Neural progenitor cell (in vitro differentiated cells): ENCODE measurements at places on chromosomes 2 and 18.

DNA sequence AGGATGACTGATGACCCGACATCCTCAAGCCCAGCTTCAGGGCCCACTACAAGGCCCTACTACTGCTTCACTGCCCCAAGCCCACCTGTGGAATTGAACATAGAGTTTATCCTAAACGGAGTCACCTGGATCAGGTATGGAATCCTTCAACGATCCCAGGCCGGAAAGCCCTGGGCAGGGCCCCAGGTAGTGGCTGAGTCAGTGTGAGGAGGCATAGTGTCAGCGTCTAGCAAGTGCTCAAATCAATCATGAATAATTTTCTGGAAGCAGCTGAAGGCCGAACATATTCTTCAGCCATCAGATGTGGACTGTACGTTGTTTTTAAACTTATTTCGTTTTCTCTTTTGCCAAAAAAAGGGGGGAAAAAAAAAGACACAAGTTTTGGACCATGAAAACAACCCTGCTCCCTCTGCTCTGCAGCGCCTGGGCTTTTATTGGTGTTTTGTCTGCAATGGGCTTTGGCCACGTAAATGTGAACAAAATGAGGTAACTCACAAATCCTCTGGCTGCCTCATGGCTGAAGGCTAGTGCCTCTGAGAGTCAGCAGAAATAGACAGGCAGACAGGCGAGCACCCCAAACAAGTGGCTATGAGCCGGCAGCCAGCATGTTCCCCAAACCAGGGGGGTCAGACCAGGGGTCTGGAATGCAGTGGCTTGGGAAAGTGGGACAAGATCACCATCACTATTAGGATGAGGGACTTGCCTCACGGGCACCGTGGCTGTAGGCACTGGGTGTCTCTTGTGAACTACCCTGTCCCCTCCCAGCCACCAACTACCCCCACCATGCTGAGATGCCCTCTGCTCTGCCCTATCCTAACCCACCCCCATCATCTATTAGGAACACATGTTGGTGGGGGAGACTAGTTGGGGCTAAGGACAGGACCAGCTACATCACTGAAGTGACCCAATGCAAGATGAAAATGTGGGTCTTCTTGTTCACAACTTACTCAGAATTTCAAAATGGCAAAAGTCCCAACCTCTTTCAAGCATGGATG is 51.4 kb downstream of the TTC32 start:
- DNase-seq: no peak

DNA sequence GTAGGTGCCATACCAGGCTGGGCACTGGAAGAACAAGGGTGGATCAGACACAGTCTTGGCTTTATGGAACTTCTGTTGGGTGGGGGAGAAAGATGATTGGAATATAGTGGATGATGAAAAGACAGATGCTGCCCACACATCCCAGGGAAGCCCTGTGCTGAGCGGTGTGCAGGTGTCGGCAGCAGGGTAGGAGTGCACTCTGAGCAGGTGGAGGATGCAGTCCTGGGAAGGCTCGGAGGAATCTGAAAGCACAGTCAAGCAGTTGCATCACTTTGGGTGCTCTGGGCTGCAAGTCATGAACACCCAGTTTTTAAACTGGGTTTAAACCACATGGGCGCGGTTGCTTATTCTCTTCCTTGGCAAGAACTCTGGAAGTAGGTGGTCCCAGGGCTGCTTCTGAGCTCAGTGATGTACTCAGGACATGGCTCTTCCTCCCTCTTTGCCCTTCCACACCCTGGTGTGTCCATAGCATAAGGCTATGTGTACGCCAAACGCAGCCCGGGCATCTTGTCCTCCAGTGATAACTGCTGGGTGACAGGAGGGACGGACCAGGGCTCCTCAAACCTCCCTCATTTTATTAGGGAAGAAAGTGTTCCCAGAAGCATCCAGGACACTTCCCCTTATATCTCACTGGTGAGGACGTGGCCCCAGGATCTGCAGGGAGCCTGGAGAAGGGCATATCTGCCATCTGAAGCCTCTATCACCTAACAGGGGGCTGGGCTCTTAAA is 84.0 kb downstream of the SH3RF3 start:
- DNase-seq: no peak

DNA sequence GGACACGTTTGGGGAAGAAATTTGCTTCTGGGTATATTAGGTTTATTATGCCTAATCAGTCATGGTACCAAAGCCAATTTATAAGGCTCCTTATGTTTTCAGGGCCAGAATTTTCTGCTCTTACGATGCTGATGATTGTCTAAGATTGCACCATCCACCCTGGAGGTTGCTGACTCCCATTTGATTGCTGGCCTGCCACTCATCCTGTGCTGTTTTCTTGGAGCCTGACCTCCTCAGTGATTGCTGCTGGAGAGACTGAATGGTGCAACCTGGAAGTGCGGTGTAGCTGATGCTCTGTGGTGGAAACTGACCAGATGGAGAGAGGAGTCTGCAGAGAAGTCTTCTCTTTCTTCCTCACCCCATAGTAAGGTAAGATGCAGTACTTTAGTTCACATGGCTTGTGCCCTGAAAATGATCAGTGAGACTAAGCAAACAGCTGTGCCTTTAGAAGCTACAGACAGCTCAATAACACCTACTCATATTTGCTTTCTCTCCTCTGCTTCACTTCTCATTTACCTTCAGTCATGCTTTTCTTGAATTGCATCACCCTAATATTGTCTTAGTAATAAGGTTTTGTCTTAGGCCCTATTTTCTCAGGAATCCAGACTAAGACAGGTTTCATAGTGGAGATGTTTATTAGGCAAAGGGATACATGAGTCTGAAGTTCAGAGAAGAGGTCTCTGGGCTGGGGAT is 17.4 kb downstream of the ZNF24 start:
- no peak for DNase-seq

- DNase-seq: no peak
Measured at GRCh38 chr2:151824886-151825285, 3.3 kb downstream of the ARL5A start.

DNA sequence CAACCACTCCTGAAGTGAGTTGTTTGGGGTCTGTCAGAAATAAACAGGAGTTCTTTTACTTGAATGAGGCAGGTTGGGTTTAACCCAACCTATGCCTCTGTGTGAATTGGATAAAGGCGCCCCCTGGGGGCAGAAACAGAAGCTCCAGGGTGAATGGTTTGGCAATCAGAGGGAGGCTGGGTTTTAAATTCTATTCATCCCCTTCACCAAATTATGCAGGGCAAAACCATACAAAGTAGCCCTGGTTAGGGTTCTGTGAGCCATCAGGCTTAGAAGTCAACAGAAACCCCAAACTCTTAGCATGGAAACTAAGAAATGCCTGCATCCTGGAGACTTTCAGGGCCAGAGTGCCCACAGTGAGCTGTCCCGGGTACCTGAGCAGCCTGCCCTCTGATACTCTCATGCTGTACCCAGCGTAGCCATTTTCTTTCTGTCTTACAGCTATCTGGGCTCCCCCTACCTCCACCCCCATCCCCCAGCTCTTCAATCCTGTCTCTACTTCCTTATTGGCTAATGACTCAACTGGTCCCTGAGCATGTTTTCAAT is 241.5 kb downstream of the ICOS start:
- peak; percentile 66 for DNase-seq

DNA sequence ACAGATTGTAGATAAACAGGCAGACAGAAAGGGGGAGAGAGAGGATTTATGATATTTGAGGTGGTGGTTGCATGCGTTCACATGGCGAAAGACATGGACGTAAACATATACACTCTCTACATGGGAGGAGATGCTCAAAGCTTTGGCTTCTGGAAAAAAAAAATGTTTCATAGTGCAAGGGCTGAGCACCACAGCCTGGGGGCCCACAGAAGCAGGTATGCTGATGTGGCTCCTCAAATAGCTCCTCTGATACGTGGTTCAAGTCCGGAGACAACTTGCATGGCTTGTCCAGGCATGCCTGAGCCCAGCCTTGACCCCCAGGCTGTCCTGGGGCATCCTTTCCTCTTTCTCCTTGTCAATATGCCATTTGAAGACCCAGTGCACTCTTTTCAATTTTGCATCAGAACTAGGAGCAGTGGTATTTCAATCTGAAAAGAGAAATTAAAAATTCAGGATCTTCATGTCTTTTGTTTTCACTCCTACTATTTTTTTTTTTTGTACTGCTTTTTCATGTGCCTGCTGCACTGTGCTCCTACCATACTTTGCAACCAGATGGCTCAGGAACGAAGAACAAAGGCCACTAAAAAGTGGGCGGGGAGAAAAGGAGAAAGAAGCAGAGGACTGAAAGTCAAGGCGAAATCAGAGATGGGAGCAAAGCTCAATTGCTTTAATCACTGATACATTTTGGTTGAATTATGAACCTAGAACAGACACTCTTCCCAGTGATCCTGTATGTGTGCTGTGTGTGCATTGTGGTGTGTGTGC is 495.7 kb upstream of the TCF4 start:
- DNase-seq: no peak

GRCh38 chr18:23743733-23744333 is 54.6 kb downstream of the LAMA3 start:
- DNase-seq: no peak

- no peak for DNase-seq
Measured at GRCh38 chr2:207123335-207123744, 42.4 kb downstream of the KLF7 start.

DNA sequence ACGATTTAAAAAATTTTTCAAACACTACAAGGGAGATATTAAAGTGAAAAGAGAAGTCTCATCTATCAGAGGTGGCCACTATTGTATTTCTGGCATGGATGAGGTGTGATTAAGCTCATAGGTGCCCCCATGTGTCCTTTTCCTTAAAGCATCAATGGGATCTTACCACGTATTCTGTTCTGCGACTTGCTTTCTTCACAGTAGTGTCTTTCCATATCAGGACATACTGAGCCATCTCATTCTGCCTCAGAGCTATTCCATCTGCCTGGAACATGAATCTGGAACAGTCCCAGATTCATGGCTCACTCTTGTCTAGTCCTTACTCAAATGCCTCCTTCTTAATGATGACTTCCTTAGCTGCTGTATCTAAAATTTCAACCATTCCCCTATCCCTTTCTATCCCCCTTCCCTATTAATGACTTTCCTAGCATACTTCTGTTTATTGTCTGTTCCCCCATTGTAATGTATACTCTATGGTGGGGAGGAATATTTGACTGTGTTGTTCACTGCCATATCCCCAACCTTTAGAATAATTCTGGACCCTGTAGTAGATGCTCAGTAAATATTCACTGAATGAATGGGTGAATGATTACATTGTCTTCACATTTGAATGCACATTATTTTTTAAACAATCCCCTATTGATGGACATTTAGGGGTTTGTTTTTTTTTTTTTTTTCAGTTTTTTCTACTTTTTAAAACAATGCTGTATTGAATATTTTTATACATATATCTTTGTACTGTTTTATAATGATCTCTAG is 11.1 kb downstream of the STAMBP start:
- DNase-seq: no peak

- no peak for DNase-seq
Measured at GRCh38 chr2:179565807-179566206, 295.6 kb downstream of the ZNF385B start.

DNA sequence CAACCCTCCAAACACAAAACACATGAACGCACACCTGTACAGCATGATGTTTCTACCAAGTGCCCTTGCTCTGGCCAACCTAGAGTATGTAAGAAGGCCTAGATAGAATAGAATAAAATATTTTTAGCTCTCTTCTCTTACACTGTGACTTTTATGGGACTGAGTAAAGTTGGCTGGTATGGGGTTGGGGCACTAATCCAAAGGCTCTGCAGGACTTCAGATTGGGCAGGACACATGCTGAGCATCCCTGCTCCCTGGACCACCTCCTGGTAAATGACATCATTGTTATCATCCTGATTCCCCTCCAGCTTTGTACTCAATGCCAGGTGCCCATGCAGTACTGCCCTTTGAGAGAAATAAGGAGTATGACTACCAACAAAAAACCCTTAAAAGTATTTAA is 322.2 kb downstream of the SLC8A1 start:
- no peak for DNase-seq

GRCh38 chr2:226362980-226363379 is 436.6 kb downstream of the IRS1 start:
- DNase-seq: no peak

- DNase-seq: no peak
Measured at GRCh38 chr2:42367835-42368234, 6.8 kb upstream of the COX7A2L start.

DNA sequence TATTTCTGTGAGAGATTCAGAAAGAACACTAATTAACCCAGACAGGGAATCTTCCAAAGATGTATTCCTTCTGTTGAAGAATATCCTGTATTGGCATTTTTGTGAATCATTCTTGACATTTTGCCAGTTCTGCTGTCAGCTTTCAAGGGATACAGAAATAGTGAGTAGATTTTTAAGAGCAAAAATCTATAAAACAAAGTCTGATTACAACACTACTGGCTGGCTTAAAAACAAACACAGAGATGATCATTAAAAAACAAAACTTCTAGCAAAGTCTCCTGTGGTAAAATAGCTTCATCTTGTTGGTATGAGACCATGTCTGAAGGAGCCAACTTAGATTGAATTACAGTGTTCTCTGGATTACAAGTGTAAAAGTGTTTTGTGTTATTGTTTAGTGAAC is 866.3 kb upstream of the KLHL29 start:
- DNase-seq: no peak

GRCh38 chr18:2513616-2514015 is 57.7 kb downstream of the METTL4 start:
- DNase-seq: no peak

- DNase-seq: no peak
Measured at GRCh38 chr2:64455545-64455944, 1.6 kb downstream of the LGALSL start.

- peak; percentile 18 for DNase-seq
Measured at GRCh38 chr18:58288921-58289797, 245.1 kb downstream of the NEDD4L start.

GRCh38 chr2:222424276-222424728 is at the start of gene SGPP2:
Gene SGPP2 (plus strand): TSS chr2:222424543. CDS start chr2:222424603, 60 bp downstream.
- peak; percentile 45 for DNase-seq

DNA sequence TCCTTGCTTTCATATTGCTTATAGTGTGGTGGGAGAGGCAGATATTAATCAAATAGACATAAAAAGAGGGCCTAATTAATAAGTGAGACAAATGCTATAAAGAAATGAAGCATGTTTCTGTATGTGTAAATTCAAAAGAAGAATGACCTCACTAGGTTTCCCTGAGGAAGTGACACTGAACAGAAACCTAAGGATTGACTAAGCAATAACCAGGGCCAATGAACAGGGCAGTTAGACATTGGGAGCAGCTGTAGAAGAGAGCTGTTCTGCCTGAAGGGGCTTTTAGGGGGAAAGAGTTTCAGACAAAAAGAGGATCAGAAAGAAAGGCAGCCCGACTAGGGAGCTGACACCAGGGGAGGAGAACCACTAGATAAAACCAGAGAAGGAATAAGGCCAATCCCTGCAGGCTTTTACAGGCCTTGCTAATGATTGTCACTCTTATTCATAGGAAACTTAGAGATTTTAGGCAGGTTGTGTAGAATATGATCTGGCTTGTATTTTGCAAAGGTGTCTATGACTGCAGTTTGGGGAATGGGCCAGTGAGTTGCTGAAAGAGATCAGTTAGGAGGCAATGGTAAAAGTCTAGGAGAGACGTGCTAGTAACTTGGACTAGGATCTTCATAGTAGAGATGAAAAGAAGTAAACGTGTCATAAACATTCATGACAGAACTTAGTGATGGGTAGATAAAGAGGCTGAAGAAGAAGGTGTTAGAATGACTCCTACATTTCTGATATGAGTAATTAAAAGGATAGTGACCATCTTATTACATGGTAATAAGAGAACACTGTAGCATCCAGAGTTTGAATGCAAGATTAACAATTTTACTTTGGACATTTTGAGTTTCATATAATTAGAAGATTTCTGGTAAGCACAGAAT is 26.8 kb upstream of the NABP1 start:
- DNase-seq: peak; percentile 45

GRCh38 chr2:9675415-9676351 is 44.9 kb upstream of the YWHAQ start:
- DNase-seq: peak; percentile 55
